ENCODE measurements at places on chromosomes 2 and 18.

- DNase-seq: no peak
Measured at GRCh38 chr2:62014102-62014501, 108.6 kb downstream of the COMMD1 start.

- DNase-seq: no peak
Measured at GRCh38 chr2:115491186-115491793, 1048.8 kb downstream of the DPP10 start.

DNA sequence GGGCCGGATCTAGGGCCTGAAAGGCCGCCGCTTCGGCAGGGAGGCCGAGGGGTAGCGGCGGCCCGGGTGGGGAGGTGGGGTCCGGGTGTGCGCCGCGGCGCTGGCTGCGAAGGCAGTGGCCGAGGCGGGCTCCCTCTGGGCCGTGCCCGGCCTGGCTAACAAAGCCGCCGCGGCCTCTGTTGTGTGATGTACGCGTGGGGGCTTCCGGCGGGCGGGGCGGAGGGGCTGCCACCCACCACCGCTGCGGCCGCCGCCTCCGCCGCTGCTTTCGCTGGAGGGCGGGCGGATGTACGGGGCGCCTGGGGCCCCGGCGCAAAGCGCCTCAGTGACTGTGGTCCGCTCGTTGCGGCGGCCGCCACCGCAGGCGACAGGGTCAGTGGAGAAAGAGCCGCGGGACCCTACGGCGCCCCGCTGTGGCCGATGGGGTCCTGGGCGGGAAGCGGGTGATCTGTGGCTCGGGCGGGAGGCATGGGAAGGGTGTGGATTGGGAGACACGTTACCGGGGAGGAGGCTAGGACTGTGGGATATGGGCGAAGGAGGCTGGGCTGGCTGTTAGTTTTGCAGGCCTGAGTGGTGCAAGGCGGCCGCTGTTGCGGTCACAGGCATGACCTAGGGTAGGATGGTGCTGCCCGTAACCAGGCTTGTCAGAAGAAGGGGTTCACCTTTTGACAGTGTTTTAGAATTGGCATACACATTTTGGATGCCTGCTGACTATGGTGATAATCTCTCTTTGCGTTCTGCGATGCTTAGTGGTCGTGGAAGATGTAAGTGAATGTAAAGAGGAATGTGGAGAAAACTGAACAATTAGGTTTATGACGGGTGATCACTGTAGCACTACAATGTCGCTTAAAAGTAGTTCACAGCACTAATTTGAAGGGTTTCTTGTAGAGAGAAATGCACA lies 662 bp downstream of the BZW1 start:
- peak; percentile 55 for DNase-seq

- DNase-seq: no peak
Measured at GRCh38 chr2:236565879-236566402, 3.7 kb upstream of the ACKR3 start.

DNA sequence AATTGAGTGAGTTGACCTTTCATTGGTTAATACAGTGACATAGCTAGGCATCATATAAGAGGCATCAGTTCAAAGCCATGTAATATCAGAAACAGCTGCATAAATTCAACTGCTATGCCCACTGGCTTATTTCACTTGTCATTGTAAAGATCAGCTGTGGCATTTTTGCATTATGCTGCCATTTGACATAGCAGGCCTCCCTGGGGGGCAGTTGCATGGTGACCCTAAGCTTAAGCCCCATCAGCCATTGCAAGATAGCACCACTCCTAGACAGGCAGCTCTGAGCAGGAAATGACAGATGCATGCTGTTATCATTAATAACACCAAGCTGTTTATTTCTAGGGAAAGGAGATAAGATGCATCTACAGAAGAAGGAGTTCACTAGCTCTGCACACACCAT lies 233.4 kb upstream of the CNTNAP5 start:
- no peak for DNase-seq

DNA sequence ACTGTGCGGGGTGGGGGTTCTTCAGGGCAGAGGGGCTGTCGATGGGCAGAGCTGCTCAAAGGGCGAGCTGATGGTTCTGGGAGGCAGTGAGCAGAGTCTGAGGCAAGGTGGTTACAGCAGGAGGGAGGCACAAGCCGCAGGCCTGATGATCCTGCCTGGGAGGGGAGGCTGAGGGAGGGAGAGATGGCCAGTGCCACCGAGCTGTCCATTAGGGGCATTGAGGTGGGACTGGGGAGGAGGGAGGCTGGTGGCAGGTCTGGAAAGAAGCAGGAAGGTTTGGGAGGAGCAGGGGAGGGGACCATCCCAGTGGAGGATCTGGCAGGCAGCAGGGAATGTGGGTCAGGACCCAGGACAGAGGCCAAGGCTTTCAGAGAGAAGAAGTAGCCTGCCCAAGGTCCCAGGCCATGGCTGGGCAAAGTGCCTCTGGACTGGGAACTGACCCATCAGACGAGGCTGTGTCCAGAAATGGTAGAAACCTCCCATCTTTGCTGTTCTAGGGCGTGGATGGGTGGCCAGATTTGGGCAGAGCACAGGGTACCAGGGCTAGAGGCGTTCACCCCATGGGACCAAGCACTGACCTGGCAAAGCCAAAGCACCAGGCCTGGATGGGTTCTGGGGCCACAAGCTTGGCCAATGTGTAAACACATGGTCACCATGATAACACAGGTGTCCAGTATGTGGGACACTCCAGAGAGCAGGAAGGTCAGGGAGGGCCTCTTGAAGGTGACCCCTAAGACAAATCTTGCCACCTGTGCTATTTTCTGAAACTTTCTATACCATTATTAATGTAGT lies 55.5 kb downstream of the INHBB start:
- no peak for DNase-seq

- no peak for DNase-seq
Measured at GRCh38 chr2:196597531-196597930, 42.0 kb upstream of the CCDC150 start.

GRCh38 chr2:191321861-191322662 lies 76.9 kb downstream of the MYO1B start:
- no peak for DNase-seq

- DNase-seq: no peak
Measured at GRCh38 chr2:214674278-214674677, 135.2 kb downstream of the BARD1 start.

DNA sequence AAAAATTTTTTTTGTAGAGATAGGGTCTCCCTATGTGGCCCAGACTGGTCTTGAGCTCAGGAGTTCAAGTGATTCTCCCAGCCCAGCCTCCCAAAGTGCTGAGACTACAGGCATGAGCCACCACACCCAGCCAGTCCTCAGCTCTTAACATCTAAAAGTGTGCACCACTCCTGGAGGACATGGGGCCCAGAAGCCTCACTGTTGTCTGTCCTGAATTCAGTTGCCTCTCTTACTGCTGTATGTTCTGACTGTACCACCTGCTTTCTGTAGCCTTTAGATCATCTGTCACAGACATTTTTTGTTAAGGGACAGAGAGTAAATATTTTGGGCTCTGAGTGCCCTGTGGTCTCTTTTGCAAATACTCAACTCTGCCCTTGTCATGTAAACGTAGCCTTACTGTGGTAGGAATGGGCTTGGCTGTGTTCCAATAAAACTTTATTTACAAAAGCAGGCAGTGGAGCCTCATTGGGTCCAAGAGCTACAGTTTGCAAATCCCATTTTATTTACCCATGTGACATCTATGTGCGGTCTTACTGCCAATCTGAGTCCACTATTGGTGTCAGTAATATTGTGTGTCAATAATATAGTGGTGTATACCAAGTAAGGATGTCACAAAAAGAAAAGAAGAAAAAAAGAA lies 38.1 kb downstream of the TMEM37 start:
- no peak for DNase-seq

GRCh38 chr2:95079199-95079683 lies 42.4 kb downstream of the MRPS5 start:
- DNase-seq: no peak

DNA sequence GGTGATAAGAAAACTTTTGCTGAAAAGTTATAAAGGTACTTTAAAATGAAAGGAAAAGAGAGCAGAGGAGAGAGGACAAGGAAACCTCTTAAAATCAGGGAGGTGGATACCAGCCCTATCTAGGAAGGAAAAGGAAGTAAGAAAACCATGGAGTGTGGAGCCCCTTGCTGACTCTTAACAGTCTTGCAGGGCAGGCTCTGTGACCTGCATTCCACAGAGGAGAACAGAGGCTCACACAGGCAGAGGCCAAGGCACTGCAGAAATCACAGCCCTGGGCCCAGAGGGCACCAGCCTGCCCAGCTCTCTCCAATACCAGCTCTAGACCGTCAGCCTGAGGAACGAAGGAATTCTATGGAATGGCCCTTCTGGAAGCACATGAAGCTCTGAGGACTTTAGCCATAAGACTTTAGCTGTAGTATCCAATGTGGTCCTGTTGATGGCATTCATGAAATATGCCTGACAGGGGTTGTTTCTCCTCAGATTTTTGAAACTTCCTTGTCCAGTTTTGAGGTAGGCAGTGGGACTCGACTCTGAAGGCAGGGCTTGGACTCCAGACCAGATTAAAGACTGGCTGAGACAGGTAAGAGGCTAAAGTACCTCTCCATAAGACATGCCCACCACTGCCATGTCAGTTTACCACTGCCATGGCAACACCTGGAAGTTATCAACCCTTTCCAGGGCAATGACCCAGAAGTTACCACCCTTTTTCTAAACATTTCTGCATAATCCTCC lies 216.3 kb downstream of the ANAPC1 start:
- DNase-seq: no peak

- DNase-seq: no peak
Measured at GRCh38 chr2:29562319-29562718, 359.1 kb downstream of the ALK start.

GRCh38 chr2:11534071-11534745 lies 363 bp downstream of the GREB1 start:
- no peak for DNase-seq

GRCh38 chr18:39500306-39500705 lies 1934.7 kb upstream of the CELF4 start:
- DNase-seq: no peak

- DNase-seq: no peak
Measured at GRCh38 chr2:238921259-238921658, 73.4 kb downstream of the TWIST2 start.

DNA sequence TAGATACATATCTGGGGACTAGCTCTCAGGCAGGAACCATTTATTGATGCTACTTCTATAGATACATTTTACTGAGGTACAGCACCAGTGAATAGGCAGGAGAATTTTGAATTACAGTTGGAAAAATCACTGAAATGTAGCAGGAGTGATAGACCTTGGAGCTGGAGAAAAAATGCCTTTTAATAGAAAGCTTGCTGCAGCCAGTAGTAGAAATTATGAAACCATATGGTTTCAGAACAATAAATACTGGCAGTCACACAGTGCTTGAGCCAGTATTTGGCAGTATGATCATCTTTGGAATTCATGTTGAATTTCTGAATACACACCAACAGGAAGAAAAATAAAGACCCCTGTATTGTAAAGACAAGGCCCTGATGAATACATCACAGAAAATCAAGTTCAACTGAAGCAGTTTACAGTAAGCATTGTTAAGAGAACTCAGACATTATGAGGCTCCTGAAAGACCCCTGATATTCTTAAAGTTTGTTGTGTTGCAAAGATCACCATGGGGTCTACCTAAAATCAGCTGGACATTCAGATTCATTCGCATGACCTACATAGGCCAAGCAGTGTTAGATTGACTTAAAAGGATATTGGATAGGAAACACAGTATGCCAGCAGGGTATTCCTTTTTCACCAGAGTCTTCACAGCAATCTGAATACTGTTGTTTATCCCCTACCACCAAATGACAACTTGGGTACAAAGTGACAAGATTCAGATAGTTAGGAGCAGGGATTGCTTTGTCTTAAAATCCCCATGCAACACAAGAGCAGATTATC lies 139.0 kb downstream of the EHBP1 start:
- DNase-seq: no peak

DNA sequence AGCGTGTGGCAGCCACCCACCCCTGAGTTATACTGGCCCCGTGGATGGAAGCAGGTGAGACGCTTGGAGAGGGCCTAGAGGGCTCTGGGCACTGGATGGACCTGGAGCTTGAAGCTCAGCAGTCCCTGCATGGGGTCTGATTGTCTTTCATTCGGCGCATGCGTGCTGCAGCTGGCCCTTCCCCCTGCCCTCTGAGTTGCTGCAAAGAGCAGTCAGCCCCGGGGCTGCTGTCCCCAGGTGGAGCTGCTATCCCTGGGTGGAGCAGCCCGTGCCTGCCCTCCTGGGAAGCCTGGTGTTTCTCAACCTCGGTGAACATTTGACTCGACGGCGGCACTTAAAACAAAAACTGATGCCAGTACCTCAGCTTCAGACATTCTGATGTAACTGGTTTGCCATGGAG lies 29.6 kb downstream of the IGFBP5 start:
- DNase-seq: no peak

DNA sequence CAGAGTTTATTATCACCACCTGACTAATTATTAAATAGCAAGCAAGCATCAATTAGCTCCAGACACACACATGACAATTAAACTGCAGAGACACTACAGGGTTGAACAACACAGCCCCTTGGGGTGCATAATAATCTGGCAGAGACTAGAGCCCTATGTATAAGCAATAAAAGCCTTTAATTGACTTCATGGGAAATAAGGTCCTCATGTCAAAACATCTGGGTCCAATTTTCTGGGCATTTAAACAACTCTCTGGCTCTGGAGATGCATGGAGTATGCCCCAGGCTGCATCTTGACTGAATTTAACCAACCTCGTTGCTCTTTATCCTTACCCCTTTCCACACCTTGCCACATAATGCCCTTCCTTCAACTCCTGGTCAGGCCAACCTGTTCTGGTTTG lies 270.7 kb upstream of the THUMPD2 start:
- DNase-seq: no peak
